ENCODE measurements at places on chromosomes 3 and 15. TPM values are rescaled to one million over a fixed set of nuclear protein-coding genes. Genes with fewer than 3 reads are reported as not detected.

Gene CCR8
- not detected for total RNA-seq

Gene STRIT1
- total RNA-seq, result not detected

Gene CCR3
- total RNA-seq, result 0.26 TPM

Gene CATSPER2
- total RNA-seq, result 2.3 TPM

Gene SPINK8
- total RNA-seq, result not detected

Gene MORC1
- not detected for total RNA-seq

Gene LRRN1
- total RNA-seq, result 0.33 TPM

Gene MAGI1
- 15.7 TPM for total RNA-seq

Gene COLQ
- 0.26 TPM for total RNA-seq

Gene LRRC31
- not detected for total RNA-seq

Gene ATP13A5
- total RNA-seq, result not detected

Gene NR2E3
- 0.77 TPM for total RNA-seq

Gene ASTE1
- total RNA-seq, result 8.7 TPM

Gene EFCC1
- total RNA-seq, result not detected
